ENCODE measurements at places on chromosomes 3 and 15.
A peak's percentile ranks its signal among the peaks of the same experiment; 100 is the strongest.

DNA sequence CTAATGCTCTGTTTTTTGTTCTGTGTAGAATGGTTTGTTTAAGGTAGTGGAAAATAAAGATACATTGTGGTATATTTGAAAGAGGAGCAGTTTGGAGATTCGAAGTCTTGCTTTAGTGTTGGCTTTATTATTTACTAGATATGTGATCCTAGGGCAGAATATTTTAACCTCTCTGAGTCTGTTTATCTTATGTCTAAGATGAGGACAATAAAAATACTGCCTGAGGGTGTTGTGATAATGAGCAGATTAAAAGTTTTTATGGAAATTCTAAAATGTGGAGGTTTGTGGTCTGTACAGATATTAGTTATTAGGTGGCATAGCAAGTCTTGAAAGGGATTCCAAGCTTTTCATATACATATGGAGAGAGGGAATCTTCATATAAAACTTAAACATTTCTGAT is 15.0 kb downstream of the TCF12 start:
- no peak for DNase-seq

GRCh38 chr3:22615790-22616189 is 587.3 kb upstream of the UBE2E2 start:
- DNase-seq: no peak

GRCh38 chr15:68363353-68363752 is 68.6 kb downstream of the ITGA11 start:
- no peak for DNase-seq

DNA sequence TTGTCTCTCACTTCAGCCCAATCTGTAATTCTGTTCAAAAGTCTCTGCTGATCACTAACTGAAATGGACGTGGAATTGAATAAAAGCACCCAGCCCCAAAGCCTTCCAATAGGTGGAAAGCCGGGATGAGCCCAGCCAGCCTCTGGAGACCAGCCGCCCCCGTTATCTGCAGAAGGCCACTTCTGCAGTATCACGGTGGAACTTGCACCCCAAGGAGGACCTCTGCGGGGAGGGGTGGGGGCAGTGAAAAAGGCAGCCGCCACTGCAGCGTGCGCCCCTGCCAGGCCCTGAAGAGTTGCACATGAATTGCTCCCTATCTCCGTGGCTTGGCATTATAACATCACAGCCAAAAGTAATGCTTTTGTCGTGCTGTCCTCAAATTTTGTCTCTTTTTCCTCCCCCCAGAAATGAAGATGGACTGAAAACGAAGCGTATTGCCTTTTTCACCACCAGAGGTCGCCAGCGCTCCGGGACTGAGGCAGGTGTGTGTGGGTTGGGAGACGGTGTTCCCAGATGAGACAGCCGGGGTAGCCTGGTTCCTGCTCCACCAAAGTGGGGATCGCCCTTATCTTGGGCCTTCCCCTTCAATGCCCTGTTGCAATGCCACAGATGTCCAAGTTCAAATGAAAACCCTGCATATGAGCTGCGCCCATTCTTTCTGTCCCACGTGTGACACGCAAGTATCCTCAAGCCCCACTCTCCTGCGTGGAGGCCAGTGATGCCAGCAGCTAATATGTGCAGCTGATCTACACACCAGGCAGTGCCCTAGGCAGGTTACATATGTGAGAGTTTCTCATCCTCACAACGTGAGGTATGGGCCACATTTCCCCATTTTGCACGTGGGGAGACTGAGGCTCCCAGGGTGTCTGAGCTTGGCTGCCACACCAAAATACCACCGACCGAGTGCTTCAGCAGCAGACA is 96.0 kb downstream of the LRRK1 start:
- peak; percentile 52 for DNase-seq

GRCh38 chr3:58200846-58201355 is 9.9 kb downstream of the DNASE1L3 start:
- DNase-seq: no peak

DNA sequence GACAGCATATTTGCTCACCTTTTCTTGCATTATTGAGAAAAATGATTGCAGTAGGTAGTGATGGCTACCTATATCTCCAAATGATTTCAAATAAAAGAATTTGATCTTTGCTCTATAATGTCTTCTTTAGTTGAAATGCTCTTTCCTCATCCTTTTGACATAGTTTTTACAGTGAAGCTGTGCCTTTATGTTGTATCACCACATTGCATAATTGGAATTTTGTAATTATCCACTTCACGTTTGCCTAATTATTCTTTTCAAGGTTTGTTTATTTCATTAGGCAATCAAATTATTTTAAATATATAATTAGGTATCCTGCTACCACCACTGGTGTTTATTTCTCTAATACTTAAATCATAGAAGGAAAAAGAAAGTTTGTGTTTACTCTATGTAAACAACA is 21.3 kb upstream of the P2RY13 start:
- DNase-seq: no peak

GRCh38 chr3:193388361-193388760 is 9.8 kb upstream of the ATP13A5 start:
- DNase-seq: no peak

DNA sequence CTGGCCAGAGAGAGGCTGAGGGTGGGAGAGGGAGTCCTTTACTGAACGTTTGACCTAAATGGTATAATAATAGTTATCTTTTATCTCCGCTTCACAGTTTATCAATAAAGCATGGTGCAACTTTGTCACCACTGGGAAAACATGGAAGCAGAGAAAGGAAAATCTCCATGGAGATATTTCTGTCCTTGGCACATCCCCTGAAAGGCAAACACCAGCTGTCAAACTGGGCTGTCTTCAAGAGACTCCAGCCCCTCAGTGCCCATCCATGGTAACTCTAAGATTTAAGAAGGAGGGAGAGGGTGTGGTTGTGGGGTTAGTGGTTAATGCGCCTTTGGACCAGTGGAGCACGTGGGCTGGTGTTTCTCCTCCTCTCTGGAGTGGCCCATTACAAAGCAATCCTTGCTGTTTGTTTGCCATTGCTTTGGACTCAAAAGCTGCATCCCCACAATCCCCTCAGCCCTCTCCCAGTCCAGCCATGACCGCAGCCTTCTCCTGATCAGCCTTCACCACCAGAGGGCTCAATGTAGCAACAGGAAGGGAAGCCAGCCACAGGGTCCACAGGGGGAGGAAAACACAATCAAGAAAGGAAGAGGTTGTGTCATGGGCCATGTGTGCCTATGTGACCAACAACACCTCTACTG is 38.2 kb upstream of the FAM174B start:
- DNase-seq: peak; percentile 10

DNA sequence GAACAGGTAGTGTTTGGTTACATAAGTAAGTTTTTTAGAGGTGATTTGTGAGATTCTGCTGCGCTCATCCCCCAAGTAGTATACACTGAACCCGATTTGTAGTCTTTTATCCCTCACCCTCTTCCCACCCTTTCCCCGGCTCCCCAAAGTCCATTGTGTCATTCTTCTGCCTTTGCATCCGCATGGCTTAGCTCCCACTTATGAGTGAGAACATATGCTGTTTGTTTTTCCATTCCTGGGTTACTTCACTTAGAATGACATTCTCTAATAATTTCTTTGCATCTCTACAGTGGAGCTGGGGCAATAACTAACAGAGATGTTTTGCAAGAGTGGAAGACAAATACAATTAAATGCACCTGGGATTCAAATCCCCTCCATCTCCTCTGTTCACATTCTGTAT is 93.2 kb downstream of the TP63 start:
- DNase-seq: no peak

DNA sequence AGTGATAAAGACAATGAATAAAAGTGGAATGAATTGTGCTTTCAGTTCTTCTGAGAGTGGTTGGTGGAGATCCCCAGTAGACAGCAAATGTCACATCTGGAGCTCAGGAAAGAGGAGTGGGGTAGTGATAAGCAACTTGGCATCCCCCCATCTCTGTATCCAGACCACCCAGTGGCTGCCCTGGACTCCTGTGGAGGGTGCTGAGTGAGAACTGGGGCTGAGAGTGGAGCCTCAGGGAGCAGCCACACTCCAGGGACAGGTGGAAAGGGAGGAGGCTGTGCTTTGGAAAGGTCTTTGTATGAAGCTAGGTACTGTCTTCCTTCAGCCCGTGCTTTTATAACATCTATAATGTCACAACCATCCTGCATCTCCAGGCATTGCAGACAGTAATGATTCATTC is 85.6 kb upstream of the RASGRF1 start:
- no peak for DNase-seq

DNA sequence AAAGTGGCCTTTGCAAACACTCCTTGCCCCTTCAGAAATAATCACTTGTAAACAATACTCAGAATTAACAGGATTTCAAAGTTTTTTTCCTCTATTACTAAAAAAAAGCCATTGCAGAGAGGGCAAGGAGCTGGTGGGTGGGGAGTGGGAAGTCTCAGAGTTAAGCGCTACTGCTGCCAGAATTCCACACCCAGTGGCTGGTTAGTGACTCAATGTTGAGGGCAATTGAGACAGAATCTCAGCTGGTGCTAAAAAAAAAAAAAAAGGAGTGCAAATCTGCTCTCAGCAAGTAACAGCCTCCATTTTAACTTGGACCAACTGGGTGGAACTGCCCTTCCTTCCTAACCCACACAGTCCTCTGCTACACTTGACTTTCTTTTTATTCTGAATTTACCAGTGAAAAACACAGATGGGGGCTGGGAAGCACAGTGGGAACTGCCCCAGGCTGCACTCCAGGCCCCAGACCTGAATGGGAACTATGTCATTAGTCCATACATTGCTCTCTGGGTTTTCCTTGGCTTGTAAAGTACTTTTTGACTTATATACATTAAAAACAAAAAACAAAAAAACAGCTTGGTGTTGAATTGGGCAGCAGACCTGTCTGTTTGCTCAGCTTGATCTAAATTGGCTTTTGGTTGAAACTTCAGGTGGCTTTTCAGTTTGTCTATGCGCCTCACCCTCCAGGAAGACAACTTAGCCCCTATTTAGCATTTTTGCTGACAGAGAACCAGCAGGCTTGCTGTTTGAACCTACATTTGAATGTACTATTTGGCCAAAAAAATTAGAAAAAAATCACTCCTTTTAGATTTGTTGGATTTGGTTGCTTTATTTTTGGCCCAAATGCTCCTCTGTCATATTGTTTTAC is 357.8 kb upstream of the TBL1XR1 start:
- DNase-seq: peak; percentile 86

GRCh38 chr15:47820057-47820746 is 102.9 kb downstream of the SEMA6D start:
- DNase-seq: peak; percentile 85

DNA sequence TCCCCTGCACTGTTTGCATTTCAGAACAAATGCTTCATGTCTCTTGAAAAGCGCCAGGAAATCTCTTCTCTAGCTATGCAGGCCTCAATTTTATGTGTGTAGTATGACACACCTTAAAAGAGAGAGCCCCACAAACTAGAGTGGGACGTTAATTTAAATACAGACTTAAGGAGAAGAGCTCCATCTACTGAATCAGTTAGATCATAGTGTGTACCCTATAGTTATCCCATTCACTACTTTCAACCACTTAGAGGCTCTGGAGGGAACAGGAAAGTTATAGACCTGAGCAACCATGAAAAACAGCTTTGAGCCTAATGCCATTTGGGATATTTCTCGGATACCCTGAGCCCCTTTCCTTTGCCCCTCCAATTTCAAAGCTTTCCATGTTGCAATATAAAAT is 153.7 kb downstream of the TIGIT start:
- no peak for DNase-seq

DNA sequence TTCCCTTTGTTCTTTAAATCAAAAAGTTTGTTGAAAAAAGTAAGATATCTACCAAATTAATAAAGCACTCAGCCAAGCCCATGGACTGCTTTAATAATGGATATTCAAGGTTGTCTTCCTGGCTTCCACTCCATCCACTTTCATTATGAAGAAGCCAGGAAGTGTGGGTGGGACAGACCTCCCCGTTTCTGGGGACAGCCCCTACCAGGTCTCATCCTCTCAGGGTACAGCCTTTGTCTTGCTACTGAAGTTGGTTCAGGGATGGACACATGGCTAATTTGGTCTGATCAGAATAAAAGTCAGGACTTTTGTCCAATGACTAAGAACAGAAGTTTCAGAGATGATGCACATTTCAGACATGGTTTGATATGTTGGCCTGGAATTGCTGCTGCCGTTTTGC is 32.6 kb downstream of the CCNB2 start:
- no peak for DNase-seq

GRCh38 chr3:71395470-71395869 is 188.1 kb downstream of the FOXP1 start:
- no peak for DNase-seq

GRCh38 chr3:13477943-13478342 is 2.2 kb upstream of the HDAC11 start:
- no peak for DNase-seq

GRCh38 chr15:66936109-66936860 is 129.1 kb upstream of the SMAD3 start:
- no peak for DNase-seq

- no peak for DNase-seq
Observed at GRCh38 chr3:118531816-118532215, 502.8 kb downstream of the IGSF11 start.

DNA sequence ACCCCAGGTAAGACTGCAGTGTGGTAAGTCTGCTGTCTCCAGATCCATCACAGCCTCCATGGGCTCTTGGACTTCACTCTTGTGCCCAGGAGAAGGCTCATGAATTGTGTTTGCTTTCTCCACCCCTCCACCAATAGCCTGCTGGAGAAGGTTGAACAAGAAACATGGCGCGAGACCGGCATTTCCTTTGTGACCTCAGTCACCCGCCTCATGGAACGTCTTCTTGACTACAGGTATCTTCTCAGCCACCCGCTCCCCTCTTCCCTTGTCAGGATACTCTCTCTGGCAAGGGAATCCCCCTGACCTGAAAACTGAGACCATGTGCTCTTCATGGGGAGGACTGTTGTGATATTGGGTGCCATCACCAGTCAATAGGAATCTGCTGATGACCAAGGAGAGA is 52.1 kb upstream of the MANF start:
- DNase-seq: no peak

GRCh38 chr15:90872486-90873184 is 4.2 kb downstream of the FURIN start:
- DNase-seq: peak; percentile 84

- DNase-seq: peak; percentile 61
Observed at GRCh38 chr15:57213862-57214261, 162.4 kb upstream of the CGNL1 start.

GRCh38 chr3:58683001-58683458 is 16.5 kb upstream of the FAM3D start:
- no peak for DNase-seq

GRCh38 chr3:131849616-131850015 is 185.2 kb downstream of the CPNE4 start:
- DNase-seq: no peak

DNA sequence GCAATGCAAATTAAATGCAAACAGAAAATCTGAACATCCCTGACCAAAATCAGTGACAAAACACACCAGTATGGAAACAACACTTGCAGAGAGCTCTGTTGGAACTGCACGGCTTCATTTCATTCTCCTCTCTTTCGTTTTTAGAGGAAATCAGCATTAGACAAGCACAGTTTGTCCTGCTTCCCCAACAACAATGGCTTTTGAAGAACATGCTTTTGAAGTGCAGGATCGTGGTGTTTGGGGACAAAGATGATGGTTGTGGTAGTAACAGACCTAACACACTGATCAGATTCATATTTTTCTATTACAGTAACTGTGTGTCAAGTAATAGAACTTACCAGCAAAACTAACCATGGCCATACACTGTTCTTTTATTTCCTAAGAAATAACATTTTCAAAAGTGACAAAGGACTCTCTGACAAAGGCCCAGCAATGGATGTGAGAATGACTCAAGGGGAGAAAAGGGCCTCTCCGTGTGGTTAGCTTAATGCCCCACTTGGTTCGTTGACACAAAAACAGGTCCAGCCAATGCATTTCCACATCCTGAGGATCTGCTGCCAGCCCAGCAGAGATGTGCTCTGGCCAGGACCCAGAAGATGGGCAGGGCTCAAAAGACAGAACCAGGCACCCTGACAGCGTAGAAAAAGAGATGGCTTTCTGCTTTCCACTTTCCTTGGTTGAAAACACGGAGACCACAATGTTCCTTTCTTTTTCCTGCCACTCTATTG is 84.1 kb downstream of the CCNL1 start:
- no peak for DNase-seq
